Activated CD8-positive, alpha-beta T cell treated with anti-CD3 and anti-CD28 coated beads, Interleukin-2, amount 10 ng/mL, durations not matched to agents 7 days and 5 days (primary cell): ENCODE measurements at places on chromosomes 3 and 15.
A peak's percentile ranks its signal among the peaks of the same experiment; 100 is the strongest.

- DNase-seq, result peak; percentile 77
Observed at GRCh38 chr15:75455982-75456531, 4.6 kb upstream of the SIN3A start.

GRCh38 chr3:72494130-72494529 lies 354.1 kb downstream of the SHQ1 start:
- no peak for DNase-seq

- DNase-seq, result no peak
Observed at GRCh38 chr3:23567917-23568316, 237.8 kb upstream of the UBE2E1 start.

GRCh38 chr3:58899159-58899952 lies 150.5 kb downstream of the CFAP20DC start:
- DNase-seq, result peak; percentile 28

DNA sequence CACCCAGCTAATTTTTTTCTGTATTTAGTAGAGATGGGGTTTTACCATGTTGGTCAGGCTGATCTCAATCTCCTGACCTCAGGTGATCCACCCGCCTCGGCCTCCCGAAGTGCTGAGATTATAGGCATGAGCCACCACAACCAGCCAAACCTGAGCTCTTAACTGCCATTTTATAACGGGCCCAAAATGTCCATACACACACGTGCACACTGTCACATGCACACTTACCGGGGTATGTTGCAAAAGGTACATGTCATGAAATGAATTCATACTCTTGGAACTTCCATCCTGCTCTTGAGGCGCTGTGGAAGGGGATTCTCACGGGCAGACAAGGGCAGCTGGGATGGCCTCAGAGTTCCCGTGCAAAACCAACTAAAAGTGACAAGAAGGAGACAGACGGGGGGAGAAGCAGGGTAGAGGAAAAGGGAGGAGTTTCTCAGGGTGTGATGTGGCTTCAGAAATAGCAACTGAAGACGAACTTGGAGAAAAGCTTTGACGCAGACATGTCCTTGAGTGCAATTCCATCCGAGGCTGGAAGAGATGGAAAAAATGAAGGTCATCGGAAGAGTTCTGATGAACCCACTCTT lies 110.9 kb downstream of the BDH1 start:
- no peak for DNase-seq

DNA sequence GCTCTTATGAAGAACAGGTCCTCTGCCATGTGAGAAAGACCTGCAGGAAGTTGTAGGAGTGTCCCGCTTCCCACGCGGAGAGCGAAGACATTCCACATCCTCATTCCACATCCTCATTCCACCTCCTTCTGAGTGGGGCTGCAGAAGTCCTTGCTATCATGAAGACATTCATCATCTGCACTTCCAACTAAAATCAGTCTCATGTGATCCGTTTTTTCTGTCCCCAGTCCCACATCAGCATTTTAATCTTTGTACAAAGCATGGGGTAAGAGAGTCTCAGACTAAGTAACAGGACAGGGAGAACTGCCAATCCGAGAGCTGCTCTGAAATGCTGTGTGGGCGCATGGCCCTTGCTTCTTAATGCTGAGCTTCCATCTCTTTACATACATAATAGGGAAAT lies 227.2 kb downstream of the RSRC1 start:
- DNase-seq, result no peak

- DNase-seq, result no peak
Observed at GRCh38 chr15:45084163-45084562, 29.8 kb downstream of the DUOX2 start.

DNA sequence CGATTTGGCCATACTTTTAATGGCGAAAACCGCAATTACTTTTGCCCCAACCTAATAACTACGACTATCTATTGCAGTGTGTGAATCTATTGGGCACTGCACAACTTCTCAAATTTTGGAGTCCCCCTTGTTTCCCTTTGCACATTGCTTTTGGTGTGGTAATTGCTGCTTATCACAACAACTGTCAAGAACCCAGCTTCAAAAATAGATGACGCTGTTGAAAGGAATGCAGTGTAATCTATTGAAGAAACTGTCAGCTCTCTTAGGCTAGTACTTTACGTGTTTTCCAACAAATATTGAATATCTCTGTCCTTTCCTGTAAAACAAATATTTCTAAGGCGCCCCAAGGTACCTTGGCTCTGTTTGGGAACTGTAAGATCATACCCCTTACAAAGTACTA lies 222.8 kb upstream of the UBE2E2 start:
- DNase-seq, result no peak

- no peak for DNase-seq
Observed at GRCh38 chr3:107798381-107798780, 275.6 kb downstream of the BBX start.

- DNase-seq, result no peak
Observed at GRCh38 chr3:117600112-117600511, 890.5 kb downstream of the TUSC7 start.
